ENCODE measurements at places on chromosomes 1 and 21. TPM values are rescaled to one million over a fixed set of nuclear protein-coding genes. Genes with fewer than 3 reads are reported as not detected.

Gene KIAA1614
- total RNA-seq: 3.9 TPM

Gene NSUN4
- 20.0 TPM for total RNA-seq

Gene ZBTB17
- 37.0 TPM for total RNA-seq

Gene PWP2
- 1.8 TPM for total RNA-seq

Gene HPCA
- not detected for total RNA-seq

Gene CFHR5
- not detected for total RNA-seq

Gene ECM1
- 34.5 TPM for total RNA-seq

Gene ESRRG
- not detected for total RNA-seq

Gene FAM177B
- not detected for total RNA-seq
